Fibroblast of lung (primary cell): ENCODE measurements at places on chromosomes 6 and 20. TPM values are rescaled to one million over a fixed set of nuclear protein-coding genes. Genes with fewer than 3 reads are reported as not detected.
A peak's percentile ranks its signal among the peaks of the same experiment; 100 is the strongest.

GRCh38 chr6:138500867-138501446 is 1.7 kb upstream of the NHSL1 start:
- DNase-seq: no peak

DNA sequence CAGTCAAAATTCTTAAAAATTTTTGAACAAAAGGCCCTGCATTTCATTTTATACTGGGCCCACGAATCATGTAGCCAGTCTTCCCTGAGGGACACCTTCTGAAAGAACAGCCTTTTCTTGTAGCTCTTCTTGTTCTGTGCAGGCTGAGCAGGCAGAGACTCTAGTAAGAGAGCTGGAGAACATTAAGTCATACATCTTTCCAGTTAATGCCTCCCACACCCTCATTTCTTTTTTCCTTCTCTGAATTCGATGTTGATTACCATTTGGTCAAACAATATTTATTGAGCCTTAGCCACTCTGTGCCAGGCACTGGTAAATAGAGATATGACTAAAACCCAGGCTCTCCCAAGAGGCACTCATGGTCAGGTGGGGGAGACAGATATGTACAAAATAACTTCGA is 33.6 kb downstream of the METTL24 start:
- DNase-seq: peak; percentile 11

- no peak for DNase-seq
These were observed 102.4 kb downstream of the JAG1 start for GRCh38 chr20:10571313-10571815.

KCNK16 gene
- total RNA-seq: not detected in 2 replicates

- DNase-seq: no peak
These were observed 569.7 kb downstream of the NKAIN2 start for GRCh38 chr6:124373386-124373785.

GRCh38 chr6:36758516-36759147 is 61.0 kb downstream of the RAB44 start:
- DNase-seq: no peak

DNA sequence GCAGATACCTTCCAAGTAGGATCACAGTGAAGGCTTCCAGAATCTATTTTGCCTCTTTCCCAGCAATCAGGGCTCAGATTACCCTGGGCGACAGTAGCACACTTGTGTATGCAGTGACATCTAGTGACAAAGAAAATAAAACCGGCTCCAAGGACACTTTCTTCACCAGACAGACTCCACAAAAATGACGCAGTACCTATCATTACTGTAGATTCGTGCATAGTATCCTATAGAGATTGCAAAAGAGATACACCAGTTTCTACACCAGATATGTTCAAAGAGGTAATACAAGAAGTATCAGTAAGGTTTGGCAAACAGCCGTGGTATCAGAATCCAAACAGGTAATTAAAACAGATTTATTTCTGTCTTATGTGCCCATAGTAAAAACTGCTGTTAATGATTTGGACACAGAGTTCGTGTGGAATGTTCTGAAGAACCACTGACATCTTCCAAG is 600.4 kb upstream of the JAG1 start:
- peak; percentile 62 for DNase-seq

GRCh38 chr6:7438011-7438410 is 48.4 kb downstream of the RIOK1 start:
- no peak for DNase-seq

GRCh38 chr20:29690274-29690673 is 1567.2 kb upstream of the DEFB115 start:
- DNase-seq: no peak

GRCh38 chr6:2866171-2866846 is 24.6 kb upstream of the SERPINB1 start:
- DNase-seq: no peak

SLC22A7 gene
- total RNA-seq: not detected in 2 replicates

- peak; percentile 74 for DNase-seq
These were observed 10.1 kb downstream of the HFE start for GRCh38 chr6:26097268-26097875.

DNA sequence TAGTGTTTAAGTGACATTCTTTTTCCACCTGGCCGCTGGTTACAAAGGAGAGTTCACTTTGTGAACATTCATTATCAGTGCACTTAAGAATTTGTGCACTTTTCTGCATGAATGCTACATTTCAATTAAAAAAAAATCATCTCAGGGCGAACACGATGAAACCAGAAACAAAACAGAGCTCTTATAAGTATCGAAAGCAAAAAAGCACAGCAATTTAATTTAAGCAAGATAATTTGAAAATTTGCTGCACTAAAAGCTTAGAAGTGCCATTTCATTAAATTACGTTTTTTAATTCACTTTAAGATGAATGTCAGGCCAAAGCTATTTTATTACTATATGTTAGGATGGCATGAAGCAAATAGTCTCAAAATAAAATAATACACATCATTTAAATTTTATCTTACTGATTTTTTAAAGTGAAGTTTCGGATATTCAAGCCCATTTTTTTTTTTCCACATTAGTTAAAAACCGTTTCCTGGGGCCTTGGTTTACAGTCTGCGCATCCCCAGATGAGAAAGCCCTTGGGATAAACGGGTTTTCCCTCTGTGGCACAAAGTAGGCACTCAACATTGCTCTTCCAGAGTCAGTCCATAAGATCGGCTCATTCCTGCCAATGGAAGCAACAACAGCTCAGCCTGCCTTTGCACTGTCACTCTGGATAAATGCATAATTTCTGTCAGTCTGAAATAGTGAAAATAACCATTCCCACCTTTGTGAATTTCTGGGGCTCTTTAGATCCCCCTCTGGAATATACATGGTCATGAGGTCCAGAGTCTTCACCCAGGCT is 80.1 kb downstream of the FYN start:
- DNase-seq: no peak

DNA sequence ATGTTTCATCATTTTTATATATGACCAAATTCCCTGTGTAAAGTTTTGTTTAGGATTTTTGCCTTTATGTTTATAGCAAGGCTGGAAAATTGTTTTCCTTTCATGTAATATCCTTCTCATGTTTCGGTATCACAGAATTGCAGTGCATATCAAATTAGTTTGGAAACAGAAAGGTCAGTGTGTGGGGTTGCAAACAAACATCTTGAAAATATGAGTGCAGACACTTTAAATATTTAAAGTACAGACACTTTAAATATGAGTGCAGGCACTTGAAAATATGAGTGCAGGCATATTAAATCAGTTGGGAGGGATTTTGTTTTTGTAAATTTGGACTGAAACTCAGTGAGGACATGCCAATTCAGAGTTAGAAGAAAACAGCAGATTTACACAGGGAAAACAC is 6.5 kb downstream of the SLPI start:
- no peak for DNase-seq

GRCh38 chr20:40720826-40721225 is 31.8 kb upstream of the MAFB start:
- DNase-seq: no peak

SLC17A2 gene
- under 0.01 TPM in 1 of 2 replicates, not detected in the other for total RNA-seq

- no peak for DNase-seq
These were observed 34.0 kb downstream of the CPNE5 start for GRCh38 chr6:36805096-36805797.

DNA sequence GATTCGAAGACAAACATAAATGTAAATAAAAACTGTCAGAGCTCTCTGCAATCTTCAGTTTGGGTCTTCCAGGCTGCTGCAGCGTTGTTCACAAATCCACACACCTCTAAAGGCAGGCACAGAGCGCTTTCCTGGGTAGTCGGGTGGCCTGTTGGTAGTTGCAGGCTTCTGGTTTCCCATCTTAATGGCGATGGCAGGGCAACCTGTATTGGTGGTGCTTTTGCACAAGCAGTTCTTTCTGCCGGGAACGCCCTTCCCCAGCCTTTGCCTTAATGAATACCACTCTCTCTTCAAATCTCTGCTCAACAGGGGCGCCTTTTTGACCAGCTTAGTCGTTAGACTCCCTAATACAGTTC is 723 bp upstream of the IFT52 start:
- no peak for DNase-seq

GRCh38 chr20:46545077-46545826 is 5.2 kb downstream of the OCSTAMP start:
- peak; percentile 75 for DNase-seq

DNA sequence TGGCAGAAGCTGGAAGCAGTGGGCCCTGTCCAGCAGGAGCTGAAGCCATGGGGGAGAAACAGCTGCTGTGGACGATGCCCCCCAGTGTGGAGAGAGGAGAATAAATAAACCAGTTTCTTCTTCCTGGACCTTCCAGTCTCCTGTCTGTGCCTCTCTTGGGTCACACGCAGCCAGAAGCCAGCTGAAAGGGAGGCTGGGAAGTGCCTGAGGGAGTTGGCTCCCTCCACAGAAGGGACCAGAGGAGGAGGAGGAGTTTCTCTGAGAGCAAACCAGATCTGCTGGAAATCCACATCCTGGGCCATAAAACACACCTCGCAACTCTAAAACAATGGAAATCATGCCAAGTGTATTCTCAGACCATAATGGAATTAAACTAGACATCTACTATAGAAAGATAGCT is 577.0 kb downstream of the CDH26 start:
- no peak for DNase-seq

- DNase-seq: peak; percentile 34
These were observed 17.7 kb downstream of the UTRN start for GRCh38 chr6:144302701-144303372.

BMP5 gene
- total RNA-seq: 1.0 and 1.5 TPM in 2 replicates

DLK2 gene
- total RNA-seq: under 0.01 and 0.17 TPM in 2 replicates

LTB gene
- total RNA-seq: not detected in 2 replicates

- no peak for DNase-seq
These were observed 294.2 kb downstream of the FOXC1 start for GRCh38 chr6:1903780-1904465.

- DNase-seq: no peak
These were observed 4.1 kb downstream of the MYLK4 start for GRCh38 chr6:2746557-2747061.

DNA sequence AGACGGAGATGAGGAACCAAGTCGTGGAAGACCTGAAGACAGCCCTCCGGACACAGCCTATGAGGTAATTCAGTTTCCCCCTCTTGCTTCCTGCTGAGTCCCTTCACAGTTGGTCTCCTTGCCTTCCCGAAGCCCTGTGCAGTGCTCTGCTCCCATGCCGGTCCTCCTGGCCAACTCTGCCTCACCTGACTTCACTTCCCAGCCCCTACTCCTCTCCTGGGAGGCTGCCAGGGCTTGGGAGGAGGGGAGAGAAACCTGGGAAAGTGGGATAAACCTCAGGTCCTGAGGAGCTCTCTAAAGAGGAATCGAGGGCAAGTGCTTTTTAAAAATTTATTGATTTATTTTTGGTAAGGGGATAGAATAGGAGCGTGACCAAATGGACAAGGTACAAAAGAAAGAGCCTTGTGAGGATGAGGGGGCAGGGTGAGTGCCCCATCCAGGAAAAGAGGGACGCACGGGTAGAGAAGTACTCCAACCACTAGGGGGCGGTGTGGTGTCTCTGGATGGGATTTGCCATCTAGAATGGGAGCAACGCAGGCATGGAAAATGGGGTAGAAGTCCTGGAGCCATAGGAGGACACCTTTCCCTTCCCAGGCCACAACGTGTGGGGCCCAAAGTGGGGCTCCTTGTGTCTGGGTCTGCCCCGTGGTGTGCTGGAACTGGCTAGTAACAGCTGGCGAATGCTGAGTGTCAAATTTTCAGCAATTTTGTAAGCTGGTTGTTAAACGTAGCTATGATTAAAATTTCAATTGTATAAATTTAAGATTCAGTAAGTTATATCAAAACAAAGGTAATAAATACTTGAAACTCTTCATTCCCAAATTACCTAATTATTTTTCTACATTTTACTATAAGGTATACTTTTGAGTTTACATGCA is 69.0 kb downstream of the MOCS1 start:
- peak; percentile 57 for DNase-seq

- no peak for DNase-seq
These were observed 113.4 kb upstream of the AKIRIN2 start for GRCh38 chr6:87815449-87815848.

PPP2R5D gene
- total RNA-seq: 20.0 and 27.1 TPM in 2 replicates

ADAM33 gene
- total RNA-seq: 37.2 and 67.9 TPM in 2 replicates

- peak; percentile 23 for DNase-seq
These were observed 899.4 kb upstream of the FLRT3 start for GRCh38 chr20:15236812-15237211.

- DNase-seq: peak; percentile 85
These were observed 174.8 kb downstream of the IBTK start for GRCh38 chr6:82072751-82073150.

DNA sequence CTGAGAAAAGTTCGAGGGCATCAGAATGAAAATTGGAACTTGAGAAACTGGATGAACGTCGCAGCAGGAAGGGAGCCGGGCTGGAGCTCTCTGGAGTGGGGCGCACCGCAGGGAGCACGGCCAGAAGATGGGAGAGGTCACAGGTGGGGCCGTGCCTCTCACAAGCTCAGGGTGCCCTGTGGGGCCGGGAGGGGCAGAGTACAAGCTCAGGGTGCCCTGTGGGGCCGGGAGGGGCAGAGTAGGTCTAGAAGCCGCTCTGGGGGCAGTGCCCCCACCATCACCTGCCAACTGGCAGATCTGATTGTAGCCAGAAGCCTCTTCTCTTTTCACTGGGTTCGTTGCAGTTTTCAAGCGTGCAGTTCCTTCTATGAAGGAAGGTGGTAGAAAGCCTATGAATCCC is 61.1 kb upstream of the SNX9 start:
- DNase-seq: no peak

GRCh38 chr6:125001684-125002405 is 39.6 kb downstream of the RNF217 start:
- DNase-seq: peak; percentile 78

- DNase-seq: peak; percentile 25
These were observed 712.5 kb upstream of the NRSN1 start for GRCh38 chr6:23413327-23414050.

GRCh38 chr6:163308629-163309440 is 105.7 kb upstream of the QKI start:
- DNase-seq: no peak

APOM gene
- 0.99 and 1.0 TPM in 2 replicates for total RNA-seq

DNA sequence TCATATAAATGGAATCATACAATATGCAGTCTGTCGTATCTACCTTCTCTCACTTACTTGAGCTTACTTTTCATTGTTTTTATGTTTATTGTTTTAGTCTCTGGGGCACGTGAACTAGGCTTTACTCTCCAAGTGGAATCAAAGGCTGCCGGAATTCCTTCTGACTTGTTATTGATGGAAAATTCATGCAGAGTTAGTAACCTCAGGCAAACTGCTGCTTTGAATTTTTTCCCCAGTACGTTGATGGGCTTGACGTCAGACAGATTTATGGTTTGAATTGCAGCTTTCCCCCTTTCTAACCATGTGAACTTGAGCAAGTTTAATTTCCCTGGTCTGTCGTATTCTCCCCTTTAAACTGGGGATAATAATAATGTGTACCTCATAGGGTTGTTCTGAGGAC is 68.6 kb downstream of the ZDHHC14 start:
- DNase-seq: peak; percentile 36
